T47D (cell line): ENCODE measurements at places on chromosomes 5 and 9.

DNA sequence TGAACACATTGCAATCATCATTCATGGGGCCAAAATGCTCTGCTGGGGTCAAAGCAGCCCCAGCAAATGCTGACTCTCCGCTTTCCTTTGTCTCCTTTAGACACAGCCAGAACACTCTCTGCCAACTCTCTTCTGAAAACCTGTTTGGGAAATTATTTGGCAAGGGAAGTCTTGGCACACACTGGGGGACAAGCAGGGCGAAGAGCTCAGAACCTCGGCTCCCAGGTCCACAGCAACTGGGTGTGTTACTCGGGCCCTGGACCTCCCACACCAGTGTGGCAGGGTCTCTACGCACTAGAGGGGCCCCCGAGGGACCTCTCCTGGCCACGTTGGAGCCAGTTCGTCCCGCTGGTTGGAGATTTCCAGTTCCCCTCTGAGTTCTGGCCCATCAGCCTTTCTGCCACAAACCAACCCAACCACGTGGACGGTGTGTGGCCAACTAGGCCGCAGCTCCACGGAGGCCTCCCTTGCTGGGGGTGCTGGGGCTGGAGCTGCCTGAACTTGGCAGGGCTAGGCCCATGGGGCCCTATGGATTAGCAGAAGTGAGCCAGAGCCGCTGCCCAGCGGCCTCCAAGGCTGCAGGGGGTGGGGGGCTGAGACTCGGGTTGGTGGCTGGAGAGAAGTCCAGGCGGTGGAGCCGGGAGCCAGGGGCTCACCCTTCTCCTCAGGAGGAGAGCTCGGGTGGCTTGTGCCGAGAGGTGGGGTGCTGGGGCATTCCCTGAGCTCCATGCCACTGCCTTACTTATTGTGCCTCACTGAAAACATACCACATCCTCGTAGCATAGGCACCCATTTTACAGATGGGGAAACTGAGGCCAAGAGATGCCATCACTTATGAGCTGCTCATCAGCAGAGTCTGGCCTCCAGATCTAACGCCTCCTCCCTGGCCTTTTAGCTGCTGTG lies 46.8 kb upstream of the RNU6ATAC start:
- peak; percentile 60 for DNase-seq

GRCh38 chr5:148924817-148925216 lies 98.4 kb downstream of the ADRB2 start:
- DNase-seq = peak; percentile 84

DNA sequence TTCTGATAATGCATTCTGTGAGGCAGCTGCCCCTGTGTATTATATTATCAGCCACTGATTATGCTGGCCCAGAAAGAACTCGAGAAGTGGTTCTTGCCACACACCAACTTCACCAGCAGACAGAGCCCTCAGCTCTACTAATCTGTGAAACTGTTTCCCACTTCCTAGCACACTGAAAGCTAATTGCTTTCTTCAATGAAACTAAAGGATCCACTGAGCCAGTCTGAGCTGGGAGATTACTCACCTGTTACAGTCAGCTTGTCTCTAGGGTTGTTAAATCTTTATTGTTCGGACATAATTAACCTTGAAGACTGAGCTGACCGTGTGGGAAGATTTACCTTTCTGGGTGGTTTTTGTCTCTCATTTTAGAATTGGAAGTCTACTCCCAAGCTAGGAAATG lies 263.2 kb downstream of the KCTD16 start:
- DNase-seq = no peak

GRCh38 chr5:19880859-19881436 lies 107.1 kb downstream of the CDH18 start:
- peak; percentile 24 for DNase-seq

DNA sequence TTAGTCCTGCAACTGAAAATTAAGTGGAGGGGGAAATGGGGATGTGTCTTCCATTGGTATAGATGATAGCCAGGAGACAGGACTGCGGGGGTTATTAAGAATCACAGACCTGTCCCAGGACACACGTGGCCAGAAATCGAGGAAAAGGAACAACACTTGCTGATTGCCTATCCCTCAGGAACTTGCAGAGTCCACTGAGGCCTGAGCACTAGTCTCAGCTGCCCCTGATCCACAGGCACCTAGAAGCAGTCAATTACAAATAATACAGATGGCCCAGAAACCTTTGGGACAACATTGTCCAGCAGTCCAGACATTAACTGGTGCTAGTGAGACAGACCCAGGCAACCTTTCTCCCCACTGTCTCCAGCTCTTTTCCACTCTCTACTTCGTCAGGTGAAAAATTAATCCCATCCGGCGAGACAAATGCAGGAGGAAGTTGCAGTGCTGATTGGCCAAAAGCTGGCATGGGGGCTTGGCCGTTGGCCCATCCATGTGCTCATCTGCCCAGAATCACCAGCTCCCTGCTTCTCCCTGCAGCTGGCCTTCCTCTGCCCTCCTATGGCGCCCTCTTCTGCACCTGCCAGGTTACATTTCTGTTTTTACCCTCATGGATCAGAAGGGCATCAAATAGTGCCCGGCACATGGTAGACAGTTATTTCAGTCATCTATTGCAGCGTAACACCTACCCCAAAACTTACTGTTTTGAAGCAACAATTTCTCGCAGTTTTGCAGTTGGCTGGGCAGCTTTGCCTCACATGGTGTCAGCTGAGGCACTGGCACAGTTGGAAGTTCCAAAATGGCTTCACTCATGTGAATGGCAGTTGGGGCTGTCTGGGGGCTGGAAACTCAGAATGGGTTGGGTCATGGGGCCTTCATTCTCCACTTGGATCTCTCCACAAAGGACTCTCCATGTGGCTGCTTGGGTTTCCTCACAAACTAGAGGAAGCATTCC lies 3.6 kb upstream of the B4GALT1 start:
- no peak for DNase-seq

- no peak for DNase-seq
Measured at GRCh38 chr5:107604990-107605389, 65.7 kb downstream of the EFNA5 start.
